GM04503 (cell line): ENCODE measurements at places on chromosomes 3 and 15.

GRCh38 chr3:196740481-196741248, 1.0 kb downstream of the PAK2 start:
- DNase-seq = peak; percentile 28

DNA sequence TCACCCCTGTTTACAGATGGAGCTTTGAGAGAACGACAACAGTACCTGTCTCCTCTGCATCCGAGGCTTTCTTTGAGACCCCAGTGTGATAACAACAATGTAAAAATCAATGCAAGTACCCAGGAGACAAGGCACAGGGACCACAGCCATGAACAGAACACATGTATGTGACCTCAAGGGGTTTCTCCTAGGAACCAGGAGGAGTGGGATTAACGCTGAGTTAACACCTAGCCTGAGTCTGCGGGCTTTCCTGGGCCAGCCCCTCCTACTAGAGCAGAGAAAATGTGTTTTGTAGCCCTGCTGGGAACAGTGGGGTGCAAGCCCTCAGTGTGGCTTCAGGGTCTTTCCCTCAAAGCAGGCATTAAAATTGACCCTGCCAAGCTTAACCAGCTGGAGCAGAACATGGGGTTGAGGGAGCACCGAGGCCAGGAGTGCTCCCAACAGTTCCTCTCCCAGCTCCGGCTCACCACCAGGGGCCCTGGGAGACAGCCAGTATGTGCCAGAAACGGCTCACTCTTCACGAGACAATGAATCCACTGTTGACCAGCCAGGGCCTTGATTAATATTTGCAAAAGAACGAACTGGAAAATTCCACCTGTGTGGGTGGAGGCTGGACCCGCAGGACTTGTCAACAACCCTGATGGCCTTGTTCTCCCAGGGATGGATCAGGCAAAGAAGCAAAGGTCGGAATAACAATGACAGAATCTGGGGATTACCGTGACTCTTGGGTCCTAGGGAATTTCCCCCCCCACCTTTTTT, 3.6 kb downstream of the CHDH start:
- no peak for DNase-seq

DNA sequence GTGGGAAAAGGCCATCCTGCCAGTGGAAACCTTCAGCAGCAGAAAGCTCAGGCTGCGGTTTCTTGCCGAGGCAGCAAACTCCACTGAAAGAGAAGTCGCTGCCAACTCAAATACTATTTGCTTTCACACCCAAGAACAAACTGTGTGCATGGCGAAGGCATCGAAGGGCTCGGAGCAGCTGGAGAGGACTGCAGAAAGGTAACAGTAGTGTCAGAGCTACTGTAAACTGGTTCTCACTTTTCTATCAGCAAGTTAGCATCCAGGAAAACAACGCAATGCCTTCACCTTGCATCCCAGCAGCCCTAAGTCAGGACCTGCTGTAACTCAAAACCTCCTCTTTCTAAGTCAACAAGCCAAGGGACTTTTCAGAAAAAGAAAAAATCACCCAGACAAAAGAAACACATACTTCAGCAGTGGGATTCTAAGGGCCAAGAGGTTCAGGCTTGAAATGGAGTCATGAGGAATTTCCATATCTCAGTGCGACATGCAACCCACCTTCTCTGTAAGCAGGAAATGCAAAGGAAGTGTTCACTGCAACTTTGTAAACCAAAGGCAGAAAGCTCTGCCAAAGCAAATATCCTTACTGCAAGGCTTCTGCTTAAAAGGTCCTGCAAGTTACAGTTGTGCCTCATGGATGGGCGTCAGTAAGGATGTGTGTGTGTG, 193.5 kb downstream of the FOXP1 start:
- DNase-seq = no peak

GRCh38 chr15:32042269-32042972, 12.1 kb downstream of the CHRNA7 start:
- DNase-seq = no peak

DNA sequence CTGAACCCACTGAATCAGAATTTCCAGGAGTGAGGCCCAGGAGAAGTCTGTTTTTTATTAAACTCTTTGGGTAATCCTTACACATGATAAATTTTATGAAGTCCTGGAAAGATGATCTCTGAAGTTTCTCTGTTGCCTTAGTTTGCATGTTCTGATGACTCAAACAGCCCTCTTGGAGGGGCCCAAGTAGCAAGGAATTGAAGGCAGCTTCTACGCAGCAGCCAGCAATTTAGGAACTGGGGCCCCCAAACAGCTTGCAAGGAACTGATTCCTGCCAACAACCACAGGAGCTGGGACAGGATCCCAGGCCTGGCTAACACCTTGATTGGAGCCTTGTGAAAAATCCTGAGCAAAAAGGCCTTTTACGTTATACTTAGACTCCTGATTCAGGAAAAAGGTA, 5.4 kb upstream of the ACP3 start:
- no peak for DNase-seq

DNA sequence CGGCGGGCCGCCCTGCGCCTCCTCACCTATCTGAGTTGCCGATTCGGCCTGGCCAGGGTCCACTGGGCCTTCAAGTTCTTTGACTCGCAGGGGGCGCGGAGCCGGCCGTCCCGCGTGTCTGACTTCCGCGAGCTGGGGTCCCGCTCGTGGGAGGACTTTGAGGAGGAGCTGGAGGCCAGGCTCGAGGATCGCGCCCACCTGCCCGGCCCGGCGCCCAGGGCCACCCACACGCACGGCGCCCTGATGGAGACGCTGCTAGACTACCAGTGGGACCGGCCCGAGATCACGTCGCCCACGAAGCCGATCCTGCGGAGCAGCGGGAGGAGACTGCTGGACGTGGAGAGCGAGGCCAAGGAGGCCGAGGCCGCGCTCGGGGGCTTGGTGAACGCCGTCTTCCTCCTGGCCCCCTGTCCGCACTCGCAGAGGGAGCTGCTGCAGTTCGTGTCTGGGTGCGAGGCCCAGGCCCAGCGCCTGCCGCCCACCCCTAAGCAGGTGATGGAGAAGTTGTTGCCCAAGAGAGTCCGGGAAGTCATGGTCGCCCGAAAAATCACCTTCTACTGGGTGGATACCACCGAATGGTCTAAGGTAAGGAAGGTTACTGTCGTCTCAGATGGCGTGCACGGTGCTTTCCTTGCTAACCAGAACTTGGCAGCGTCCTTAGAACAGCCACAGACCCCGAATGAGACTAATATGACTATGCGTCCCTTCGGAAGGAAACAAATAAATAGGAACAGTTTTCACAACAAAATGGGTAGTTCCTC, 567 bp downstream of the TICRR start:
- DNase-seq = no peak

DNA sequence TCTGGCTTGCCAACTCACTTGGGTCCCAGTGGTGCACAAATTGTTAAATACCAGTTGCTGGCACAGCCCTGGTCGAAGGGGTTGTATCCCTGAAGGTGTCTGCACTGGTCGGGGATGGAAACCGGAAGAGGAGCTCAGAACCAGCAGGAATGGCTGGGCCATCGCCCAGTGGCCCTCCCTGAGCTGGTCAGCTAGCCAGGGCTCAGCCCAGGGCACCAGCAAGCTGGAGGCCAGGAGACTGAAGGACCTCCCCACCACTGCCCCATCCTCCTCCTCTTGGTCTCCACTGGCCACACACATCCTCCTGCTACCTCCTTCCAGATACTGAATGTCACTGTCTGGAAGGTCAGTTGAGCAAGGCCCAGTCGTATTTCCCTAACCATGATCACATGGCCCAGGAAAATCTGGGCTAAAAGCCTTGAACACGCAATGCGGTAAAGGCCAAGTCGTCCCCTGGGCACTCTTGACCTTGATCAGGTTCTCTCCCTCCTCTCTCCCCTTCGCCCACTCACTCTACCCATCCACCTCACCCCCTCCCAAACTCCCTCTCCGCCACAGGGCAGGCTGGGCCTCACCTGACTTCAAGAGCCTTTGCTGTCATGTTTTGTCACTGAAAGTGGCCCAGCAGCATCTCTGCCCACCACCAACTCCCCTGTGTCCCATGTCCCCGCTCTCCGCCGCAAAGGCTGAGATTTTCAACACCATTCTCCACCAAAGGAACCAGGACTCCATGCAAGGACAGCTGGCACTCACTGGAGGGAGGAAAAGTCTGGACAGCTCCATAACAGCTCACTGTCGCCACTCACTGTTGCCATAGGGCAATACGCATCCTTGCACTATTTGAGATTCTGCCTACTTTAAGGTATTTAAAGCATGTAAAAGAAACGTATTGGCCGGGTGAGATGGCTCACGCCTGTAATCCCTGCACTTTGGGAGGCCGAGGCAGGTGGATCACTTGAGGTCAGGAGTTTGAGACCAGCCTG, 12.1 kb downstream of the ZDHHC19 start:
- no peak for DNase-seq

- no peak for DNase-seq
These were observed 187.2 kb downstream of the CADPS start for GRCh38 chr3:62688050-62688449.

- DNase-seq = no peak
These were observed 30.9 kb upstream of the MRPS22 start for GRCh38 chr3:139312959-139313358.

- no peak for DNase-seq
These were observed 326.1 kb downstream of the UNC13C start for GRCh38 chr15:54304321-54304720.

DNA sequence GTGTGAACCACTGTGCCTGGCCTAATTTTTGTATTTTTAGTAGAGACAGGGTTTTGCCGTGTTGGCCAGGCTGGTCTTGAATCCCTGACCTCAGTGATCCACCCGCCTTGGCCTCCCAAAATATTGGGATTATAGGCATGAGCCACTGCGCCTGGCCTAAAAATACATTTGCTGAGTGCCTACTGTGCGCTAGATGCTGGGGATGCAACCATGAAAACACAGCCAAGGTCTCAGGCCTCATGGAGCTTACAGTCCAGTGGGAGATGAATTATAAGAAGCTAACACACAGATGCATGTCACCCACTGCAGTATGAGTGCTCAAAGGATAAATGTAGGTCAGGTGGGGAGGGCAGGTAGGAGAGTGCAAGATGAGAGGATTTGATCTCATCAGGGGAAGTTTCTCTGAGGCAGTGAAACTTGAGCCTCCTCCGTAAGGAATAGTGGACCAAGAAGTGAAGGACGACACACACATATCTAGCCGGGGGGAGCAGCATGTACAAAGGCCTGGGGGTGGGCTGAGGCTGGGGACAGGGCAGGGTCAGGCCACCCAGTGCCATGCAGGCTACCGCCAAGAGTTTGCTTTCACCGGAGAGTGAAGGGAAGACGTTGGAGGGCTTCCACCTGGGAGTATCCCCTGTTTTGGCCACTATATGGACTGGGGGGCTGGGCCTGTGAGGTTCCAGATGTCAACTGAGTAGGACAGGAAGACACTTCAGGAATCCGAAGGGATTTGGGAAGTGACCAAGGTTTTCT, 24.3 kb downstream of the IRAK2 start:
- DNase-seq = no peak

DNA sequence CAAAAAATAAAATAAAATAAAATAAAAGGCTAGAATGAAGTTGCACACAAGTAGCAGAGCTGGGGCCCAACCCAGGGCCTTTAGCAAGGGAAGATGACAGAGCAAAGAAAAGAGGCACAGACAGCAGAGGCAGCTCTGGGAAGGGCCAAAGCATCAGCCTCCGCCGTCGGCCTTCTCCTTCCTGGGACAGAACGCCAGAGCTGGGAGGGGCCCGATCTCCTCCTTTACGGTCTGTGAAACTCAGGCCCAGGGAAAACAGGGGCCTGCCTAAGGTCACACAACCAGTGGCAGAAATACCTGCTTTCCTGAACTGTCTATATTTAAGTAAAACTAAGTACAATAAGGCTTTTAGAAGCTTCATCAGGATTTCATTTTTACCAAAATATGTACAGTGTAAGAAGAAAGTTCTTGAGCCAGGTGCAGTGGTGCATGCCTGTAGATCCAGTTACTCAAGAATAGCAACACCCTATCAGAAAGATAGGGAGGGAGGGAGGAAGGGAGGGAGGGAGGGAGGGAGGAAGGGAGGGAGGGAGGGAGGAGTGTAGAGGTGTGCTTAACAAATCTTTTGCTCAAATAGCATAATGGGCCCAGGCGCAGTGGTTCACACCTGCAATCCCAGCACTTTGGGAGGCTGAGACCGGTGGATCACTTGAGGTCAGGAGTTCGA, 43.0 kb upstream of the MUC4 start:
- DNase-seq = no peak

- DNase-seq = no peak
These were observed 25.6 kb upstream of the RHO start for GRCh38 chr3:129502641-129503408.

DNA sequence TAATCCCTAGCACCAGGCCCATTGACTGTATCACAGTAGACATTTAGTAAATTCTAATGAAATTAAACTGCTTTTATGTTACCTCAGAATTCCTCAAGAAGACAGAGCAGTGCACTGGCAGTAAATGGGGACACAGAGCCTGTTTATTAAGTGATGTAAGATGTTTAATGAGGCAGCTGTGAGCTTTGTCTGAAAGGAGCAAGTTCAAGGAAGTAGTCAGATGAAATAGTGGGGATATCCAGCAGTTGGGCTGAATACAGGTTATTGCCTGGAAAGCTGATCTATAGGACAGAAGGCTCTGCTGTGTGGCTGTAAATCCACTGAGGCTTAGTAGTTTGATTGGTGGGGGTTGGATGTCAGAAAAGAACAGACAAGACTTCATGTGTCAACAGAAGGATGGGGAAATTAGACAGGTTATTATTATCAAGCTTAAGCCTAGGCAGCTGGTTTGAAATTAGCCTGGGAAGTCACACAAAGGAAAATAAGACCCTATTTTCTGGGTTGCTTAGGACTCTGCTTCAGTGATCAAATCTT, 62.2 kb downstream of the PFN2 start:
- no peak for DNase-seq
